ENCODE measurements at places on chromosomes 1 and 21. TPM values are rescaled to one million over a fixed set of nuclear protein-coding genes. Genes with fewer than 3 reads are reported as not detected.
A peak's percentile ranks its signal among the peaks of the same experiment; 100 is the strongest.

GRCh38 chr1:99544328-99544727 lies 101.6 kb upstream of the PALMD start:
- DNase-seq: no peak
- H3K27me3 ChIP-seq: no peaks in the 10 kb centered on the region
- no peaks in the 10 kb centered on the region for H3K4me1 ChIP-seq
- H3K4me3 ChIP-seq: no peak overlapping the region
- no peaks in the 10 kb centered on the region for H3K36me3 ChIP-seq

DNA sequence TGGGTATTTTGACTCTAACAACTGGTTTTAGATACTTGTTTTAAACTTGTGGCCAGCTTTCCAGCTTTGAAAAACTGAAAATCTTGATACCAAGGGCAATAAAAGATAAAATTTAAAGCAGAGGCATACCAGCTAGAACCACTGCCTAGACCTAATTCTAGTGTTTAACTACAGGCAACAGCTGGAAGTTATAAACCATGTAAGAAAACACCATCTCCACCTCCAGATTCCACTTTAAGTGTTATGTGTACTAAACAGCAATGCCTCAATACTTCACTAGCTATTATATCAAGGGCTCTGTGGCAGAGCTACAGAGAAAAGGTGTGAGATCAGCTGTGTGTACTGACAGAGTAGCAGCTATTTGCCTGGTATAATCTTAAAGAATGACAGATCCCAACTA lies 69.5 kb downstream of the LPAR3 start:
- H3K4me1 ChIP-seq: no peaks in the 10 kb centered on the region
- no peak overlapping the region for H3K4me3 ChIP-seq
- no peak for DNase-seq
- no peak overlapping the region for H3K27ac ChIP-seq

GRCh38 chr1:110210604-110211495 lies 736 bp downstream of the KCNC4 start:
- peaks cover 57% of the 10 kb centered on the region for H3K4me1 ChIP-seq
- no peak overlapping the region for H3K27ac ChIP-seq
- no peaks in the 10 kb centered on the region for H3K27me3 ChIP-seq
- no peaks in the 10 kb centered on the region for H3K36me3 ChIP-seq

DNA sequence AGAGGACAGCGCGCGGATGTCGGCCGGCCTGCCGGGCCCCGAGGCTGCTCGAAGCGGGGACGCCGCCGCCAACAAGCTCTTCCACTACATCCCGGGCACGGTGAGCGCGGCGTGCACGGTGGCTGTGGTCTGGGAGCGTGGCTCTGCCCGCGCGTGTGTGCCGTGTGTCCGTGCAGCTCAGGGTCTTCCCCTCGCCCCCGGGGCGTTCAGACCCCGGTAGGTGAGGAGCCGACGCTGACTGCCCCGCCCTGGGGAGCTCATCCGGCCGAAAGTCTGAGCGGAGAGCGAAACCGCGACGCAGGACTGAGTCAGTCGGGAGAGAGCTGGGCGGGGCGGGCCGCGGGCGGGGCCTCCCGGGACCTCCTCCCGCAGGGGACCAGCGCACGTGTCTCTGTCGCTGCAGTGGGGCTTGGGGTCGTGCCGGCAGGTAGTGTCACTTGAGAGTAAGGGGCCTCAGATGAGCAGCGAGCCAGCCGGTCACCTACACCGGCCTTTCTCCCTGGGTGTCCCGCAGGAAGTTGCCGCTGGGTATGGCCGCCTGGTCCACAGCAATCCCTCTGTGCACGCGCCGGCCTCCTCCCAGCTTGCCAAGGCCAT lies 520 bp downstream of the PLEKHN1 start:
- H3K4me1 ChIP-seq: peaks cover 23% of the 10 kb centered on the region
- H3K4me3 ChIP-seq: peak overlapping the region; percentile 67
- peaks cover 9% of the 10 kb centered on the region for H3K27me3 ChIP-seq
- no peaks in the 10 kb centered on the region for H3K36me3 ChIP-seq
- peak; percentile 86 for DNase-seq
- no peak overlapping the region for H3K27ac ChIP-seq

DNA sequence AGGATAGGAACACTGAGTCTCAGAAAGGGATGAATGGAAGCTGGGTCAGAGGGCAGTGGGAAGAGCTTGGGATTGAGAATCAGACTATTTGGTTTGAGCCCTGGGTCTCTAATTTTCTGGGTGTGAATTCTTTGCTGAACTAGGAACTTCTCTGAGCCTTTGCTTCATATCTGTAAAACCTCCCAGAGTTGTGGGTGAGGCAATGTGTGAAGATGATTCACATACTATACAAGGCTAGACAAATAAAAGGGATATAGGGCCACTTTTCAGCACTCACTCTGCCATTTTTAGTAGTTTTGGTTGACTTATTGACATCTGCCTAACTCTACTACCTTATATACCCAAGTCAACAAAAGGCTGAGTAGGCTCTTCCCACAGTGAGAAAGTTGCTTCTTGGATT lies 77.7 kb upstream of the JUN start:
- no peak for DNase-seq
- H3K27me3 ChIP-seq: no peaks in the 10 kb centered on the region
- H3K36me3 ChIP-seq: no peaks in the 10 kb centered on the region
- no peak overlapping the region for H3K27ac ChIP-seq
- H3K4me3 ChIP-seq: no peak overlapping the region

GRCh38 chr1:74205266-74205665 lies 7.2 kb downstream of the FPGT start:
- H3K4me1 ChIP-seq: no peaks in the 10 kb centered on the region
- no peak overlapping the region for H3K27ac ChIP-seq
- no peak for DNase-seq

DNA sequence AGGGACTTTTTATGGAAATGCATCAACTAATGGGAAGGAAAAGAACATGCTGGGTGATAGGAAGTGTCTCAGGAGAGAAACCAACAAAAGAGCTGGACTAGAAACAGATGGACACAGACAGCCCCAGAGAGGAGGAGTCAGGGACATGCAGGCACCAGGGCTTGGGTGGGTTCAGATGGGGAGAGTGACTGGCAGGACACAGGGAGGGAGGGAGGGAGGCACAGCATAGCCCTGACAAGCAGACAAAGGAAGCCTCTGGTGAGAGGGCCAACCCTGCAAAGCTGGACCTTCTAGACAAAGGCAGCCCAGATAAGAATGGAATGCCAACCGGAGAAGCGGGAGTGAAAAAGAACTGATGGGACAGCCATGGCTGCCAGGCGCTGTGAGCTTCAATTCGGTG lies 568.8 kb downstream of the AJAP1 start:
- no peak overlapping the region for H3K27ac ChIP-seq
- H3K27me3 ChIP-seq: no peaks in the 10 kb centered on the region
- no peak for DNase-seq
- no peaks in the 10 kb centered on the region for H3K4me1 ChIP-seq

GRCh38 chr1:193514397-193514796 lies 328.0 kb upstream of the B3GALT2 start:
- H3K27me3 ChIP-seq: no peaks in the 10 kb centered on the region
- no peaks in the 10 kb centered on the region for H3K36me3 ChIP-seq
- no peaks in the 10 kb centered on the region for H3K4me1 ChIP-seq
- H3K27ac ChIP-seq: no peak overlapping the region
- no peak for DNase-seq
- no peak overlapping the region for H3K4me3 ChIP-seq

DNA sequence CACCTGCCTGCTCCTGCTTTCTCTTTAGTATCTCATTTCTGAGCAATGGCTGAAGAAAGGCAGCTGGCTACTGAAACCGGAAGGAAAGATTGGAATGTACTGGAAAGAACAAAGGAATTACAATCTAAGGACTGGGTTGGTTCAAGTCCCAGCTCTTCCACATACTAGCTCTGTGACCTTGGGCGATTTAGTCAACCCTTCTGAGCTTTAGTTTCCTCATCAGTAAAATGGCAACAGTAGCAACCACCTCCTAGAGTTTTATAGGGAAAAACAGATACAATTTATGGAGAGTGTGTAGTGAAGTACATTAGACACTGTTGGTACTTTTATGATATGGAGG lies 158.8 kb downstream of the KAZN start:
- DNase-seq: no peak
- H3K4me1 ChIP-seq: no peaks in the 10 kb centered on the region
- H3K4me3 ChIP-seq: no peak overlapping the region
- H3K27ac ChIP-seq: no peak overlapping the region
- H3K27me3 ChIP-seq: peaks cover 4% of the 10 kb centered on the region
- no peaks in the 10 kb centered on the region for H3K36me3 ChIP-seq

GRCh38 chr1:223041481-223041880 lies 101.6 kb downstream of the TLR5 start:
- H3K27ac ChIP-seq: no peak overlapping the region
- no peaks in the 10 kb centered on the region for H3K4me1 ChIP-seq
- no peak overlapping the region for H3K4me3 ChIP-seq
- DNase-seq: no peak
- no peaks in the 10 kb centered on the region for H3K36me3 ChIP-seq

- no peak overlapping the region for H3K4me3 ChIP-seq
- no peaks in the 10 kb centered on the region for H3K36me3 ChIP-seq
- DNase-seq: no peak
- no peak overlapping the region for H3K27ac ChIP-seq
Measured at GRCh38 chr1:18458133-18459092, 22.3 kb upstream of the KLHDC7A start.

GRCh38 chr1:202713110-202713509 lies 2.9 kb upstream of the SYT2 start:
- peaks cover 39% of the 10 kb centered on the region for H3K27me3 ChIP-seq
- peaks cover 10% of the 10 kb centered on the region for H3K4me1 ChIP-seq
- no peak overlapping the region for H3K4me3 ChIP-seq
- no peak for DNase-seq

- H3K4me3 ChIP-seq: no peak overlapping the region
- H3K36me3 ChIP-seq: no peaks in the 10 kb centered on the region
- no peak overlapping the region for H3K27ac ChIP-seq
- no peaks in the 10 kb centered on the region for H3K4me1 ChIP-seq
- no peaks in the 10 kb centered on the region for H3K27me3 ChIP-seq
Measured at GRCh38 chr21:19712441-19712840, 1285.8 kb upstream of the NCAM2 start.

DNA sequence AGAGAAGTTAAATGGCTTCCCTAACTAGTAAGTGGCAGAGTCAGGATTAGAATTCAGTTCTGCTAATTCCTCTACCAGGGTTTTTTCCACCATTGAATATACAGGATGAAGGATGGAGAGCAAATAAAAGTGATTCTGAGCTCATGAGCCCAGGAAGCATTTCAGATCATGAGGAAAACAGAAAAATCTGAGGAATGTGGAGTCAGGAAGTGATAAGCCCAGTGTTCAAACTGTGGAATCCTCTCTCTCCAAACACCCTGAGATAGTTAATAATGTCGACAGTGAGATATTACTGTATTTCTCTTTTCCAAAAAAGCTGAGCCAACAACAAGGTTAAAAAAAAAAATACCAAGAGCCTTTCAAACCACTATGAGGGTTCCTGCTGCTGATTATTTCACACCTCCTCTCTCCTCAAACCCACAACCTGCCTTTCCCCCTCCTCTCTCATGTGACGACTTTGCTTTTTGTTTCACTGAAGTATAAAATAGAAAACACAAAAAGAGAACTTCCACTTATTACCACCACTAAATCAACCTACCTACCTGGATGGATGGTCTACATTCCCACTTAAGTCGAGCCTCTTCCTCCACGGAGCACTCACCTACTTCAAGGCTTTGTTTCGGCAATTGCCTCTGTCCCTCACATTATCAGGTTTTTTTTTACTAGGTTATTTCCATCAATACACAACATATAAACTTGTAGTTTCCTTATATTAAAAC lies 8.9 kb downstream of the SLAMF1 start:
- H3K4me3 ChIP-seq: peak overlapping the region; percentile 27
- DNase-seq: peak; percentile 83
- no peaks in the 10 kb centered on the region for H3K27me3 ChIP-seq
- peaks cover 48% of the 10 kb centered on the region for H3K36me3 ChIP-seq
- peaks cover 90% of the 10 kb centered on the region for H3K4me1 ChIP-seq

GRCh38 chr1:67639361-67639760 lies 45.6 kb upstream of the GADD45A start:
- no peak overlapping the region for H3K27ac ChIP-seq
- H3K27me3 ChIP-seq: no peaks in the 10 kb centered on the region
- H3K36me3 ChIP-seq: no peaks in the 10 kb centered on the region
- DNase-seq: no peak
- H3K4me1 ChIP-seq: peaks cover 4% of the 10 kb centered on the region

- H3K4me3 ChIP-seq: no peak overlapping the region
- H3K4me1 ChIP-seq: peaks cover 9% of the 10 kb centered on the region
- H3K36me3 ChIP-seq: no peaks in the 10 kb centered on the region
- no peak overlapping the region for H3K27ac ChIP-seq
- no peak for DNase-seq
Measured at GRCh38 chr1:212244441-212244840, 40.8 kb upstream of the PPP2R5A start.

Gene FCMR
- total RNA-seq: 186 TPM

Gene LIPI
- total RNA-seq: not detected

Gene KLF17
- total RNA-seq: not detected

Gene NR1I3
- not detected for total RNA-seq

Gene GBP4
- 11.3 TPM for total RNA-seq

Gene RGS1
- 428 TPM for total RNA-seq

Gene C21orf91
- total RNA-seq: 42.2 TPM

Gene GSTM2
- total RNA-seq: 106 TPM

Gene LAPTM5
- total RNA-seq: 642 TPM

Gene DNALI1
- not detected for total RNA-seq

Gene MCOLN3
- total RNA-seq: 0.14 TPM
